ENCODE measurements at places on chromosomes 12 and 14.

- no peak for DNase-seq
Measured at GRCh38 chr12:19410211-19410610, 29.1 kb upstream of the AEBP2 start.

- no peak for DNase-seq
Measured at GRCh38 chr14:57038689-57039088, 228.4 kb upstream of the OTX2 start.

DNA sequence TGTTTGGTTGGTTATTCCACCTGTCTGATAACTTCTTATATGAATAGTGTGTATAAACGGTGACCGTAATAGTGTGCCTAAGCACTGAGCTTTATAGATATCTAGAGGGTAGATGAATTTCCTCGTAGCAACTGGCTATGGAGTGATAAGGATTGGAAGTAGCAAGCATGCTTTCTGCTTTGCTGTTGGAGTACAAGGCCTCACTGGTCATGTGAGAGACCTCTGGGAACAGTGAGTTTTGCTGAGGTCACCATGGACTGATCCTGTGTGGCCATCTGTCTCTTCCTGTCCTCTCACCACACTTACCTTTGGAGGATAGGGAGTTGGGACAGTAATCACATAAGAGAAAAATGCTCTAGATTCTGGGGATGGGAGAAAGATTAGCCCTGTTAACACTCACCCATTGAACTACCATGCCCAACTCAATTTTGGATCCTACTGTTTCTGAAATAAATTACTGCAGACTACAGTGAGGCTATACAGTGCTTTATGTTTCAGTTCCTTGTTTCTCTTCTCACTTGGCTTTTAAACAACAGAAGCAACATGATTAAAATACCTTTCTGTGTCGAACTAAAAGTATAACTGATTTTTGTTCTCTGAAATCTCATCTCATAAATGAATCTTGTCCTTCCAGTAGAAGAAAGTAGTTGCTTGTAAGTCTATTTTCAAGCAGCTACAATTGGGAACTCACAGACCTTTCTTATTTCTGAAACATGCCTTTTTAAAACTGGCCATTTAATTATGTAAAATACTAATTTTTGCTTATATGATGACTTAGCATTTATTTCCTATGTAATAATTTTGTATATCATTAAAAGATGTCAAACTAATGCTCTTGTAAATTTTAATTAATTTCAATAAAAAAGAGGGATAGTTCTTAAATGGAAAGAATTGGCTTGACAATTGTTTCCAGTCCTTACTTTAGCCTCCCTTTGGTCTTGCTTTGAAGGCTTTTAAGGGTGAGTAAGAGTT lies 8.3 kb downstream of the TMX1 start:
- no peak for DNase-seq

DNA sequence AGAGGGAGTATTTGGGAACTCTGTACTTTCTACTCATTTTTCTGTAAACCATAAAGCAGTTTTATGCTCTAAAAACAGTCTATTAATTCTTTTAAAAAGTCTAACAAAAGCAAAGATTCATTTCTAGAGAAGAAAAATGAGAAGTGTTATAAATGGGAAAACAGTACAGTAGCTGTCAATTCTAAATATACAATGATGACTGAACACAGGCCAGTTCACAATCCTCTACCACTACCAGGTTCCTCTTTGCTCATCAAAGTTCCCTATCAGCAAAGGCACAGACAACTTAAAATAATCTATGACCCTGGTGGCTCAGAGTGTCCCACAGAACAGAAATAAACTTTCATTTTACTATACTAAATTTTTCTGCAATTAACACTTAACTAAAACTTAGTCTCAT lies 12.5 kb downstream of the NAA25 start:
- DNase-seq, result no peak

- no peak for DNase-seq
Measured at GRCh38 chr12:3535431-3535841, 44.4 kb downstream of the PRMT8 start.

GRCh38 chr12:120733574-120733973 lies 7.9 kb downstream of the ACADS start:
- no peak for DNase-seq

- peak; percentile 69 for DNase-seq
Measured at GRCh38 chr12:100576331-100577036, 3.0 kb downstream of the GAS2L3 start.

GRCh38 chr12:122172262-122172939 lies 1.6 kb downstream of the IL31 start:
- no peak for DNase-seq

GRCh38 chr12:124861492-124861891 lies 2.2 kb downstream of the SCARB1 start:
- DNase-seq, result peak; percentile 41

DNA sequence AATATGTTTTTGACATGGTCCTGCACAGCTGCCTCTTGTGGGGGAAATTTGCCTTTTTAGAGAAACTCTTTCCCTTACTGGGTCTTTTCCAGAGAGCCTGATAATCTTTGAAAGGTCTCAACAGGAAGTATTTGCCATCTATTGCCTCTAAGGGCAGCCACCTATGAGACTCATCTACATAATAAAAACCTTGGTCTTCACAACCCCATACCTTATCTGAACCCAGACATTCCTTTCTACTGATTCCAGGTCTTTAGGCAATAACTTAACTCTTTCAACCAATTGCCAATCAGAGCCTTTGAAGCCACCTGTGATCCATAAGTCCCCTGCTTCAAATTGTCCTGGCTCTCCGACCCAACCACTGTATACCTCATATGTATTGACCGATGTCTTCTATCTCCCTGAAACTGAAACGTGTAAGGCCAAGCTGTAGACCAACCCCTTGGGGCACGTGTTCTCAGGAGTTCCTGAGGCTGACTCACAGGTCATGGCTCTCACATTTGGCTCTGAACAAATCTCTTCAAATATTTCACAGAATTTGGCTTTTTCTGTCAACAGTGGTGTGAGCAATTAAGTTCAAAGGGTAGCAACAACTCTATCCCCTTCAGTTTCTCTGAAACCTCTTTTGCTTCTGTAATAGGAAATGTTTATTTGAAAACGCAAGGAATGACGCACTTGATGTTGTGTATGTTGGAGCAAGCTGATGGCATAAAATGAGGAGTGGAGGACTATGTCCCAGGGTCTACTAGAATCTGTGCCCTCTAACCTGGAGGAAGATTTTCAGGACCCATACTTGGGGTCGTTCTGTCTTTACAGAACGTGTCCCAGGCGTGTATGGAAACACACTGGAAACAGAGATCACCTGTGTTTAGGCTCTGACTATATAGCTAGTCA lies 49.2 kb upstream of the EIF5 start:
- DNase-seq, result peak; percentile 62

DNA sequence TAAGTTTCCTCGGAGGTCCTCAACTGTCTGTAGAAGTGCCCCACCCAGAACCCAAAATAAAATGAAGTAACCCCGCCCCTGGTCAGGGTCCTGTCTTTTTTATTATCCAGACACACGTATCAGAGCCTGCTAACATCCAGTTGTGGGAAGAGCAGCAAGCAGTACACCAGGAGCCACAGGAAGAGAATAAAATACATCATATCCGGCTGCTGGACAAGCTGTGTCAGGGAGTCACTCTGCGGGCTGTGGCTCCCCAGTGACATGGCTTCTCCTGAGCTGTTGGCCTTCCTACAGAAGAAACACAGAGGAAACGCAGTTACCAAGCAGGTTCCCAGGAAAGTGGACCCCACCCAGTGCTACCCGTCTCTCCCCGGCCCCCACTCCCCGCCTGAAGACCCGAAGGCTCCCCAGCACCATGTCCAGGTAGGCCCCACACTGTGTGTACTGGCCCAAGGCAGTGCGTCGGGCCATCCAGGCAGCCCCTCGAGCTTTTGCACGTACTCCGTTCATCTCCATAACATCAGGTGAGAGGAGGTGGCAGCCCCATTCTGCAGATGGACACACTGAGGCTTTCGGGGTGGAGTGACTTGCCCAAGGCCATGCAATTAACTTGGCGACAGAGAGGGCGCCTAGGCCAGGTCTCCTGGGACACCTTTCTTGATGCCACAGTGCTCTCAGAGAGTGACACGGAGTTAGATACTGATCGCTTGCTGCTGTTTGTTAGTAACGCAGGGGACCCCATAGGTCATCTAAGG lies 34.3 kb upstream of the DICER1 start:
- no peak for DNase-seq

GRCh38 chr12:124497039-124497438 lies 70.4 kb downstream of the NCOR2 start:
- no peak for DNase-seq

- no peak for DNase-seq
Measured at GRCh38 chr12:132717531-132718387, 7.1 kb downstream of the PGAM5 start.

DNA sequence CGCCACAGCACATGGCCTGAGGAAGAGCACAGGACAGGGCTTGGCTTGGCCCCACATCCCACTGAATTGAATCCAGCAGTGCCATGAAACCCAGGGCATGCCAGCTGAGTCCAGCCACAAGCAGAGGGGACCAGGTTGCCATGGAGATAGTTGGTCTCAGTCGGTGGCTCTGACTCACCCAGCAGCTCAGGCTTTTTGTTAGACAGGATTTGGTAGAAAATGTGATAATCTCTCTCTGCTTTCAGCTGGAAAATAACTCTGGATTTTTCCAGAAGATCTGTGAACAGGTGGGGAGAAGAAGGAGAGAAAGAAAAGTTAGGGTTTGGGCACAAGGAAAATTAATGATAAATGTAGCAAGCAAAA lies 4.8 kb downstream of the MYH7 start:
- DNase-seq, result no peak

DNA sequence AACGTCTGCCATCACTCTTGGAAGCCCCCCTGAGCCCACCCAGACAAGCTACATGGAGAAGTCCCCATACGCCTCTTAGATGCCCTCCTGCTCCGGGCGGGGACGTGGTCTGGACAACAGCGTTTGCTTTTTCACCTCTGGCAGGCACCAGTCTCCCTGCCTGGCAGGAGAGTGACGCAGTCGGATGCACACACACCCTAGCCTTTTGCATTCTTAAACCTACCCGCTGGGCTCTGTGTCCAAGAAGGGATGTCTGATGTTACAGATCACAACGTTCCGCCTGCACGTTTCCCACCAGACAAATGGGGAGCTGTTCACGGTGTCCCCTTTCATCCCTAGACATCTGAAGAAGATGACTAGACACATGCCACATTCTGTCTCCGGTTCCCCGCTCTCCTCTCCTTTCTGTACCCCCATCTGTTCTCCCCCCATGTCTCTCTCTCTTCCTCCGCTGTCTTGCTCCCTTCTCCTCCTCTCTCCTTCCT lies 100.2 kb downstream of the RIMBP2 start:
- DNase-seq, result no peak

DNA sequence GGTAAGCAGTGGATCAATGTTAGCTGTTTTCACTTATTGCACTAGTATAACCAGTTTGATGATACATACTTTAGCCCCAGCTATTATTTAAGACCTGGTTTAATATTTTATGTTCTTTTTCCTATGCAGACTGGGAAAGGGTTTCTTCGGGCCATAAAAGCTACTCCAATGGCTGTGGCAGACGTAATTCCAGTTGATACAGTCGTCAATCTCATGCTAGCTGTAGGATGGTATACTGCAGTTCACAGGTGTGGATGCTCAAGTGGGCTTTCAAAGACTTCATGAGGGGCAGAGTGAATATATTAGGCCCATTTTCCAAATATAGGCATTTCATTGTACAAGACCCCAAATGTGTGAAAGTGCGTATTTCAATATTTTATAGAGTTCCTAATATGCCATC lies 70.1 kb downstream of the ERGIC2 start:
- no peak for DNase-seq

GRCh38 chr12:20483776-20484175 lies 115.4 kb downstream of the PDE3A start:
- no peak for DNase-seq

GRCh38 chr12:46523446-46523845 lies 150.9 kb upstream of the SLC38A2 start:
- DNase-seq, result no peak

DNA sequence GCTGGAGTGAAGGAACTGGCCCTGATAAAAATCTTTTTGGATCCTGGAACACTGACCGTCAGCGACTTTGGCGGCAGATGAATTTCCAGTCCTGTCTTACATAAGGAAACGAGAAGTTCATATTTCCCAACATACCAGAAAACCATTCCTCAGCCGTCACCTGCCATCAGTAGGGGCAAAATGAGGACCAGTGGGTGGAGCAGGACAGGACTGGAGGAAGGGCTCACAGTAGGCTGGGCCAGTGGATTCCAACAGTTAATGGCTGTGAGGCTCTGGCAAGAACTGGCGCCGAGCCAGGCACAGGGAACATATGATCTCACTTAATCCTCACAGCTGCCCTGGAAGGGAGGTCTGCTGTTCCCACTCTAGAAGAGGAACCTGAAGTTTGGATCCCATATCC lies 67.2 kb upstream of the FAM181A start:
- no peak for DNase-seq

DNA sequence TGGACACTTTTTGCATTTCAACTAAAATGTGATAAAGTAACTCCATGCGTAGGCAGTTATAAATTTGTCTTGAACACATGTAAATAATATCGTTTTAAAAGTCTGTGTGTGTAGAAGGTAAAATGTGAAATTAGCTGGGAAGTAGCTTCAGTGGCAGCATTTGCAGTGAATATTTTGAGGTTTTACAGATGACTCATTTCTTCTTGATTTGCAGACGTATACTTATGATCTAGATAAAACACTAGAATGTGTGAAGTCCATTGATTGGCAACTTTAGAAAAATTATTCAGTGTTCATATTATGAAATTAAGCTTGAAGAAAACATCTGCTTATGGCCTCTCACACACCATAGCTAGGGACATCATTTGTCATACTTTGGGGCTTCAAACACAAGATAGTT lies 788.6 kb upstream of the NOVA1 start:
- DNase-seq, result no peak

- no peak for DNase-seq
Measured at GRCh38 chr14:100911665-100912316, 8.3 kb upstream of the RTL1 start.

- peak; percentile 1 for DNase-seq
Measured at GRCh38 chr12:90129366-90130030, 420.9 kb upstream of the ATP2B1 start.

DNA sequence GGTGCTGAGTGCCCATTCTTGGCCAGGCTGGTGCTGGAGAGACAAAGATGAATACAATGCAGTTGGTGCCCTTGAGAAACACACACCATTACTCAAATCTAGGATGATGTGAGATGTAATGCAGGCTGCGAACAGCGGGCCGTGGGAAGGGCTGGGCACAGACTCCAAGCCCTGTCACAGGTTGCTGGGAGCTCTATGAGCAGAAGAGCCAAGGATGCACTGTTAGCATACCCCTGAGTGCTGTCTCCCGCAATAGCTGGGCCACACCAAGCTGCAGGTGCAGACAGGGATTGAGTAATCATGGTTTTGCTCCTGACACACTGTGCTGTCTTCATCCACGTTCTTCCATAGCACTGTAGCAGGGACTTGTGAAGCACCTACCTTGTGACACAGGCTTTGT lies 247.5 kb upstream of the CRY1 start:
- no peak for DNase-seq

- DNase-seq, result no peak
Measured at GRCh38 chr12:124569375-124570148, 2.1 kb upstream of the NCOR2 start.

GRCh38 chr12:83027021-83027723 lies 340.5 kb downstream of the TMTC2 start:
- no peak for DNase-seq

Measured in RWPE1 (cell line).